Fibroblast of skin of right quadriceps (primary cell): ENCODE measurements at places on chromosomes 12 and 14.

DNA sequence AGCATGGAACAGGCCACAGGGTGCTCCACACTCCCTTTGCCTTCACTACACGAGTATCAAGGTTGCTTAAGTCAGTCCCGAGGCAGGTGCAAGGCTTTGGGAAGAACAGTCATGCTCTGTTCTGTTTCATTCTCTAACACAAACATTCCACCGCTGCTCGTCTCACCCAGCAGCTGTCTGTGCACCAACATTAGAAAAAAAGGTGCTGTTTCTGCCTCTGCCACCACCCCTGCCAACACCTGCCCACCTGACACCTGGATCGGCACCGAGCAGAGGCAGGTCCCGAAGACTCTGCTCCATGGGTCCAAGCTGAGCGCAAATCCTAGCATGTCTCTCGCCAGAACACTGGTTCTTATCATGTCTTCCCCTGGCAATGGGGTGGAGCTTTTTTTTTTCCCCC, 347.7 kb downstream of the TMEM132D start:
- no peak for DNase-seq

DNA sequence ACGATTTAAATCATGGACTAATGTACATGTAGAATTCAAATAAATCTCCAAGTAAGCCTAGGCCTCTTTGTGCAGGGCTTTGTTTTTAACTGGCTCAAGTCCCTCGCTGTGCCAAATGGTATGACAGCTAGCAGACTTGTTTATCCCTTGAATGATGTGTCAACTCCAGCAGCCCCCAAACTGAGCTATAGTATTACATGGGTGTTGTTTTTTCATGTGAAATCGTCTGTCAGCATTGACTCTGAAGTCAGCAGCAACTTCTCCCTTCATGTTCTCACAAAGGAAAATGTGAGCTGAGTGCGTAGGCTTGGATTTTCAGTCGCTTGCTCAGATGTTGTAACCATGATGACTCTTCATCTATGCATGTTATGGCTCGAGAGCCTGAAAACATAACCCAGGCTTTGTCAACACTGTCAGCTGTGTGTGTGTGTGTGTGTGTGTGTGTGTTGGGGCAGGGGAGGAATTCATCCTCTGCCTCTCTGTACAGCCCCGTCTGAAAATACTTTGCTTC, 73.3 kb downstream of the PTHLH start:
- peak; percentile 98 for DNase-seq

DNA sequence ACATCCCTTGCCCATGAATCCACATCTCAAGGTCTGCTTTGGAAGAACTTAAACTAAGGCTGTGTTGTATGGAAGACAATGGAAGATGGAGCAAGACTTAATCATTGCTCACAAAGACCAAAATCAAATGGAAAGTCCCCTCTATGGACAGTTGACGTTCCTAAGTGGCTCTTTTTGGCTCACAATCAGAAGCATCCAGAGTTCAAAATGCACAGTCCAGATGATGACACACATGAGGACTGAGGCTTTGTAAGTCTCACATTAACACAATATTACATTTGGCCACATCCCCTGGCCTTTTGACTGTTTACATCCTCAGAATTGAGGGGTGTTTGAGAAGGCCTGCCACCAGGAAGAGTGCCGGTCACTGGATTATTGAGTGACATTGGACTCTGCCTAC, 122.3 kb upstream of the CPM start:
- DNase-seq, result no peak

- DNase-seq, result peak; percentile 54
Measured at GRCh38 chr12:80937391-80938238, at the start of gene LIN7A. Gene LIN7A, minus strand, starts transcription at chr12:80937934. Its CDS starts 212 bp downstream, at chr12:80937722.

DNA sequence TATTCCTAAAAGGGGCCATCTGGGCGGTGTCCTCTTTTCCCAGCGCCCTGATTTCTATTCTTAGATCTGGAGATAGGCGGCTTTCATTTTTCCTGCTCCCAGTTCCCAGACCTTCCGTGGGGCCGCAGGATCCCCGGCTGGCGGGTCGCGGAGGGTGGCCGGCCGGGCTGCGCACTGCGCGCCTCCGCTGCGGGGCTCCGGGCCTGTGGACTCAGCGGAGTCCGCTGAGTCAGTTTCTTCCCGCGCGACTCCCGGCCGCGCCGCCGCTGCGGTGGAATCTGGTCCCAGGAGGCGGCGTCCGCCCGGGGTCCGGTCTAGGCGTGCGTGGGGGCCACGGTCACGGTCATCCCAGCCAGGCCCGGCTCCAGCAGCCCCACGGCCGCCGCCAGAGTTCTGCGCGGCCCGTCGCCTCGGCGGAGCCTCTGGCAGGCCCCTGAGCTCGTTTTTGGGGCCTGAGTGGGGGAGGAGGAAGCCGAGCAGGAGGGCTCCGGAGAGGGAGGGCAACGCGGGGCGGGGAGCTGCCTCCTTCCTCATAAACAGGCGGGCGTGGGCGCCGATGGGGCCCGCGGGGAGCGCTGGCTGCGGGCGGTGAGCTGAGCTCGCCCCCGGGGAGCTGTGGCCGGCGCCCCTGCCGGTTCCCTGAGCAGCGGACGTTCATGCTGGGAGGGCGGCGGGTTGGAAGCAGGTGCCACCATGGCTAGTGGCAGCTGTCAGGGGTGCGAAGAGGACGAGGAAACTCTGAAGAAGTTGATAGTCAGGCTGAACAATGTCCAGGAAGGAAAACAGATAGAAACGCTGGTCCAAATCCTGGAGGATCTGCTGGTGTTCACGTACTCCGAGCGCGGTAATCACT, at the start of gene LRRK2:
Gene LRRK2 (plus strand): TSS at position 559 of the 853 bp plus-strand sequence. CDS start 135 bp downstream, at position 694.
- peak; percentile 61 for DNase-seq

GRCh38 chr12:48925304-48926011, at the start of gene FKBP11:
Gene FKBP11, minus strand, starts transcription at chr12:48925492. Its CDS starts 64 bp downstream, at chr12:48925428.
- peak; percentile 61 for DNase-seq

DNA sequence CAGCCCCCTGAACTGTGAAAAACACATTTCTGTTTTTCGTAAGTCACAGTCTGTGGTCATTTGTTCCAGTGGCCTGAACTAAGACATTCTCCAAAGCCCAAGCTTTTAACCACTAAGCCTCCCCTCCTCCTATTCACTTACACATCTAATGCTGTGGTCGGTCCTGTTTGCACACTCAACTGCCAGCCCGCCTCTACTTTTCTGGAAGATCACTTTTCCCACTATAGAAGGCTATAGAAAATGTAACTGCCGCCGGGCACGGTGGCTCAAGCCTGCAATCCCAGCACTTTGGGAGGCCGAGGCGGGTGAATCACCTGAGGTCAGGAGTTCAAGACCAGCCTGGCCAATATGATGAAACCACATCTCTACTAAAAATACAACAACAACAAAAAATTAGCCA, 524.7 kb upstream of the TMEM132C start:
- no peak for DNase-seq

GRCh38 chr14:99360774-99361595, 89.0 kb upstream of the BCL11B start:
- no peak for DNase-seq

DNA sequence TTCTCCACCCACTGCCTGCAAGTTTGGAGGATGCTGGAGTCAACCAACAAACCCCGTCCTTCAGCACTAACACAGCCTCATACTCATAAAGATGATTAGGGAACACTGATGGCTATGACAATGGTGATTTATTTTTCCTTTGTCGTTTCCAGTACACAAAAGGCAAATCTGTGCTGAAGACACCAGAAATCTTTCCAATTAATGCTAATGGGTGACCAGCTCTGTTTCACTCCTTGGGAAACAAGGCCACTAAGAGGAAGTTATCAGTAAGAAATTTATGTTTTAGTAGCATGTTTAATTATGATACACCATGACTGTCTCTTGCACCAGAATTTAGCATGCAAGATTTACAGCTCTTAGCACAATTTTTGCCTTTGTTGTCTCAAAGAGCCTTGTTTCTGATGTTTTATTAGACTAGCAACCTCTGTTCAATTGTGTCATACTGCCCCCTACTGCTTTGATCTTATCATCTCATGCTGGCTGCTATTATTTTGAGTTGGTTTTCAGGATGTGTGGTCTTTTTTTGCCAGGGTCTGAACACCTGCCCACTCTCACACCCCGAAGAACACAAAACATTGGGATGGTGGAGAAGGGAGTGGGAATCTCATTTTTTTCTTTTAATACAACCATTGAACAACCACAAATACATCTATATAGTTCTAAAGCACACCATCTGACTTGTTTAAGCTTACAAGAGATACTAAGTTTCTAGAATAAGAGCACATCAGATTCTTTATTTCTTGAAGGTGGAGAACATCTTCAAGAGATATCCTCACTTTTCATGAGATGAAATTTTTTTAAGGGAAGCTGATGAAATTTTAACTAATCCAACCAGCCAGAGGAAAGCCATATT, 160.9 kb downstream of the SPTSSA start:
- DNase-seq, result peak; percentile 19

DNA sequence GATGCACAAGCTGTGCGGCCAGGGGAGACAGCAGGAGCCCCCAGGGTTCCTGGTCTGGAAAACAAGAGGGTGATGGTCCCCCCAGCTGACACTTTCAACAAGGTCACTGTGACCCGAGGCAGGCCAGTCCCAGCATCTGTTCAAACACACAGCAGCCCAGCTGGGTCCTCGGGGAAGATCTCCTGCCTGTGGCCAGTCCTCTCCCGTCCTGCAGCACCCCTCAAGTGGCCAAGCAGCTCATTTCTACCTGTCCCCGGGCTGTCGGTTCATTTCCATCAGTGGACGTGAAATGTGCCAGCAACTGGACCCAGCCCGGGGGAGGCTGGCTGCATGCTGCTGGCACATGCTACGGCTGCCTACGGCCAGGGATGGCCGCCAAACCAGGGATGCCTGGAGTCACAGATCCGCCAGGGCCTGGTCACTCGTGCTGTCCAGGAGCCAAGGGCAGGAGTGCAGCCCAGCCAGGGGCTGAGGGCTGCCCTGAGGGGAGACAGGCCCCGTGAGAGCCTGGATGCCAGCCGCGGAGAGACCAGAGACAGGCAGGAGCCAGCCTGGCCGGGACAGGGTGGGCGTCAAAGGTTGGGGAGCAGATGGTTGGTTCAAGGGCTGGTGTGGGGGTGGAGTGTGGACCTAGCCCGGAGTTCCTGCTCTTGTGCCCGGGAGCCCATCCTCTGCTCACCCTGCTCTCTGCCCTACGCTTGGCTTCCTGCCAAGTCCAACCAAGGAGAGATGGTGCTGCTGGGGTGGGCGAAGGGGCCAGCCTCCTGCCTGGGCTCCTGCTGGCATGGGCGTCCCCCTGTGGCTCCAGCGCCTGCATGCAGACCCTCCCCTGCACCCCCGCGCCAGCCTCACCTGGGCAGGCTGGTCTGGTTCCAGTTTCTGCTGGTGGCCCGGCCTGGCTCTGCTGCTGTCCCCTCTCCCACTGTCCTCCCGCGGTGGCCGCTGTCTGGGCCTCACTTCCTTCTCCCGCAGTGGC, 143.8 kb downstream of the ADGRD1 start:
- DNase-seq, result no peak

DNA sequence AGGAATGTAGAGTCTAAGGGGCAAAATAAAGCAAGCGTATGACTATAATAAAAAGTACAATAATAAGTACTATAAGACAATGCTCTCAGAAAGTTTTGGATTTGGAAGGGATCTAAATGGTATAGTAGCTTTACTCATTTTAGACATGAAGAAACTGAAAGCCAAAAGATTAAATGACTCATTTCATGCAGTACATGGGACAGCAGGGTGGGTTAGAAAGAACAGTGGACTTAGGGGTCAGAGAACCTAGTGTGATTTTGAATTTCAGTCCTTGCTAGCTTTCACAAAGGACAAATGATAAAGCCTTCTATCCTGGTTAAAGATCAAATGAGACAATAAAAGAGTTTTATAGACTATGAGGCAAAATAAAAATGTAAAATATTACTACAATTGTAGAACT, 6.8 kb upstream of the LEMD3 start:
- no peak for DNase-seq

- DNase-seq, result no peak
Measured at GRCh38 chr14:93110856-93111419, 4.8 kb downstream of the ITPK1 start.

- peak; percentile 76 for DNase-seq
Measured at GRCh38 chr14:103023881-103024473, 33.4 kb downstream of the CDC42BPB start.

DNA sequence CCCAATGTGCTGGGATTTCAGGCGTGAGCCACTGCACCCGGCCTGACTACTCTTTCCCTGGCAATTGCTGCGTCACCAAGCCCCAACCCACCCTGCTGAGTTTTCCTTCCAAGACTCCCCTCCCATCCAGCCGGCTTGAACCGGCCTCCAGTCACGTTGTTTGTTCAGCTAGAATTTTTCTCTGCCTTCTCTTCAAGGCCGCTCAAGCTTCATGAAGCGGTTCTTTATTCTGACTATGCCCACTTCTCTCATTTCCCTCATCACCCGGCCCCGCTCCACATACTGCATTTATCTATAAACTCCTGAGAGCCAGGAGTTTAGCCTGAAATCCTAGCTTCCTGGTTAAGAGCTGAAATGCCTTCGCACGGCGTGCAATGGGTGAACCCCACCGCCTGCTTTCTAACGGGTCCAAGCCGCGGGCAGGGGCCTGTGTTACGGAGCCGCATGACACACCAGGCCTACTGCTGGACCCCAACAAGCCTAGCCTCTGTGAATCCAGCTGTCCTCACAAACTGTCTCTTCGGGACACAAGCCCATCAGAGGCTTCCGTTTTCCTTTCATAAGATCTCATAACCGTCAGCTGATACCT, 999 bp upstream of the DCAF4 start:
- DNase-seq, result no peak

GRCh38 chr14:22095860-22096513, 422.4 kb upstream of the OR4E1 start:
- DNase-seq, result no peak

GRCh38 chr12:75725521-75726111, 214.2 kb upstream of the KRR1 start:
- peak; percentile 73 for DNase-seq

DNA sequence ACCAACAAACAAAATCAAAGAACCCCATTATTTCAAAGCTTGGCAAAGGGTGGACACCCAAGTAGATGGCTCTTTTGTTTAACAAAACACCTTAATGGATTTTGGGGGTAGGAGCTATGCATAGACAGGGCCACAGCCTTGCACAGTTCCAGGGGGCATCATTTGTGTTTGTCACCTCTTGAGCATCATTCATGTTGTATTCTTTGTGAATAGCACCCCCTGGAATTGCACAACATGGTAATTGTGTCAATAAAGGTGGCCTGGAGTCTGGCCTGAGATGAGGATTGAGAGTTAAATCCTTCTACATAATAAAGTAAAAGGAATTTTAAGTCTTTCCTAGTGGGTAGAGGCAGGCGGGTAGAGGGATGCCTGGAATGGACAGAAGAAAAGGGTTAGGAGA, 3.3 kb upstream of the FRS2 start:
- no peak for DNase-seq

GRCh38 chr14:32403688-32404087, 74.6 kb downstream of the AKAP6 start:
- peak; percentile 57 for DNase-seq

DNA sequence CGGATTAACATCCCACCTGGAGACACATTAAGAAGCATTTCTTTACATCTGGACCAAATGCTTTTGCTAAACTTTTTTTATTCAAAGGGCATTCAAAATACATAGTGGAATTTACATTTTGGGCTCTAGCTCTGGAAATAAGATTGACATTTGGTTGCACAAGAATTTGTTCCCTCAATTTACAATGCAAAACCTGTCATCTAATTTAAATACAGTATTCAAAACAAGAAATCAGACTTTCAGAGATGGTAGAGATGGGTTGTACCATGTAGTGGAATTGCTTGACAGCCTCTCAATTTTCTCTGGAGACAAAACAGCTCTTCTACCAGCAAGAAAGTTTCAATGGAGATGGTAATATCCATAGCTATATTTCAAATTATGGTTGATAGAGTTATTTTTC, 275.8 kb downstream of the ATP23 start:
- DNase-seq, result no peak
